ENCODE measurements at places on chromosomes 4 and X. TPM values are rescaled to one million over a fixed set of nuclear protein-coding genes. Genes with fewer than 3 reads are reported as not detected.

Gene WDR17
- total RNA-seq, result 0.15 TPM

Gene PAGE2B
- total RNA-seq, result not detected

Gene MAP7D2
- total RNA-seq, result 0.15 TPM

Gene SCOC
- 65.6 TPM for total RNA-seq

Gene CCDC158
- total RNA-seq, result under 0.01 TPM

Gene EDNRA
- total RNA-seq, result not detected

Gene CTAG1B
- not detected for total RNA-seq

All from epithelial cell of umbilical artery (primary cell).